Germinal center (tissue), 1 donor: ENCODE measurements at places on chromosomes 6 and 20.
A peak's percentile ranks its signal among the peaks of the same experiment; 100 is the strongest.

GRCh38 chr6:7505189-7505699 lies 36.2 kb upstream of the DSP start:
- no peak for DNase-seq

GRCh38 chr20:54668271-54669039 lies 193.1 kb downstream of the DOK5 start:
- peak; percentile 9 for DNase-seq

- DNase-seq, result no peak
Measured at GRCh38 chr20:44988631-44989171, 22.4 kb downstream of the STK4 start.

GRCh38 chr6:44043479-44044153 lies 83.6 kb downstream of the MRPL14 start:
- no peak for DNase-seq

GRCh38 chr6:151592449-151593159 lies 98.8 kb downstream of the CCDC170 start:
- no peak for DNase-seq

- no peak for DNase-seq
Measured at GRCh38 chr20:43686820-43687219, 19.9 kb downstream of the MYBL2 start.

DNA sequence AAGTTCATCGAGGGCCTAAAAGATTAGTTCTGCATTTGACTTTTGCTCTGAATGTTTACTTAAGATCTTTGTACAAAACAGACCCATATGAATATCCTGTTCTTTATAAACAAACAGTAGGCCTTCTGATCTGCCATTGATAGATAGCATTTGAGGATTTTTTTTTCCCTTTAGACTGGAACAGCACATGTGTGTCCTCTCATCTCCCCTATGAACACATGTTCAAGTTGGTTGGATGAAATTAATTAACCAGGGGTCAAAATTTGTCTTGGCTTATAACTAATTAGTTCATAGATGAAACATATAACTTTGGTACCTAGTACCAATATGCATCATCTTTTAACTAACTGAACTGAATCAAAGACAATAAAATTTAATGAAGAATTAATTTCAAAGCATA lies 81.3 kb downstream of the AK9 start:
- DNase-seq, result no peak

DNA sequence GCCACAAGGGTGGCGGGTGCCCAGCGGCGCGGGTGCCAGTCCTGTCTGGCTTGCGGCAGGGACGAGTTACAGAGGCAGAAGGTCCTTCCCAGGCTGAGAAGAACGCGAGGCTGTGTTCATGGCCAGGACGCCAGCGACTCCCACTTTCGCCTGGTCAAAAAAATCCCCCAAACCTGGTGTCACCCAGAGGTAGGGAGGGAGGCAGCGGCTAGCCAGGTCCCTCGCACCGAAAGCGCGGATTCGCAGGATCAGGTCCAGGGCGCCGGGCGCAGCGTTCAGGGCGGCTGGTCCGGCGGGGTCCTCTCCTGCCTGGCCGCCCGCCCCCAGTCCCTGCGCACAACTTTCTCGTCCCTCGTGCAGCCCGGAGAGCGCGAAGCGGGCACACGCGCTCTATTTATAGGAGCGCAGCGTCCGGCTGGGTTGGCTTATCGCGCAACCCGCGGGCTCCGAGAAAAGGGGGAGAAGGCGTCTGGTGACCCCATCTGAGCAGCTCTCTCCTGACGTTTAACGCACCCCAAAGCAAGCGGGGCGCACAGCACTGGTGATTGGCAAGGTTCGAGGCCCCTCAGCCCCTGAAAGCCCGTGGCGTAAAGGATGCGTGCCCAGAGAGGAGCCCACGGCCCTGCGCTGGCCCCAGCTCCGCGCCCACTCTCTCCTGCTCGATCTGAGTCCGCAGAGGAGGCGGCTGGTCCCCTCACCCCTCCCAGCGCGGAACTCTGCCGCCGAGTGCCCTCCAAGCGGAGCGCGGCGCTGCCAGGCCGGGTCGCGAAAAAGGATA lies 519 bp downstream of the CBLN4 start:
- no peak for DNase-seq

DNA sequence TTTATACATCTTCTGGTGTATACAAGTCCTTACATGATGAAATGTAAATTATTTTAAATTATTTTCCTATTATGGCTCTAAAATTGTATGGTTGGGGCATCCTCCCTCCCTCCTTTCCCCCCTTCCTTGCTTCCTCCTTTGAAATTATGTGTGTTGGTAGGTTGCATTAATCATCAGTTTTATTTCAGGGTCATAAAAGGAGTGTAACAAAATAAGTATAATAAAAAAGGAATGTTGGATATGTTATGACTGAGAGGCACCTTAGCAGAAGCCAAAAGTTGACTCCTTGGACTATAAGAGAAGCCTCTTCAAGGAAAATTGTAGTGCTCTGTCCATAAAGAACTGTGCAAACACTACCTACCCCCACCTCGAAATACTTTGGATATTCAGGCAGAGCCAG lies 46.6 kb upstream of the PTPRK start:
- no peak for DNase-seq

DNA sequence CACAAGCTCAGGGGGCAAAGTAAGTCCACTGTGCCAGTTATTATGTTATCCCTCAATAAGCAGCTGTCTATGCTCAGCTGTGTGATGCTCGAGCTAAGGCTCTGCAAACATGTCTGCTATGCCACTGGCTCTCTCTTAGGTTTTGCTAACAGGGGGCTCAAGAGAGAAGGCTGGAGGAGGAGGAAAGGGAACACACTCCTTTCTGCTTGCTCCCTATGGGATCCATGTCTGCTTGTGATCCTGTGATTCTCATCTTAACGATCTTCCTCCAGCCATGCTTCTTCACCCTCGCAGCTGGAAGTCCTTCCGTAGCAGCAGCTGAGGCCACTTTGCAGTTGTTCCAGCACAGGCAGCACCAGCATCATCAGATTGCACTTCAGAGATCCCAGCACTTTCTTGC lies 37.0 kb upstream of the IGF2R start:
- no peak for DNase-seq

GRCh38 chr6:109686566-109687265 lies 4.3 kb downstream of the AK9 start:
- no peak for DNase-seq

- no peak for DNase-seq
Measured at GRCh38 chr6:119738425-119738824, 388.9 kb upstream of the MAN1A1 start.

GRCh38 chr6:33288921-33289783 lies at the start of the genes PFDN6 and WDR46:
Gene PFDN6, plus strand, starts transcription at chr6:33289601. Its CDS starts 256 bp downstream, at chr6:33289857.
Gene WDR46, minus strand, starts transcription at chr6:33289239. Its CDS starts 69 bp downstream, at chr6:33289170.
- peak; percentile 92 for DNase-seq

DNA sequence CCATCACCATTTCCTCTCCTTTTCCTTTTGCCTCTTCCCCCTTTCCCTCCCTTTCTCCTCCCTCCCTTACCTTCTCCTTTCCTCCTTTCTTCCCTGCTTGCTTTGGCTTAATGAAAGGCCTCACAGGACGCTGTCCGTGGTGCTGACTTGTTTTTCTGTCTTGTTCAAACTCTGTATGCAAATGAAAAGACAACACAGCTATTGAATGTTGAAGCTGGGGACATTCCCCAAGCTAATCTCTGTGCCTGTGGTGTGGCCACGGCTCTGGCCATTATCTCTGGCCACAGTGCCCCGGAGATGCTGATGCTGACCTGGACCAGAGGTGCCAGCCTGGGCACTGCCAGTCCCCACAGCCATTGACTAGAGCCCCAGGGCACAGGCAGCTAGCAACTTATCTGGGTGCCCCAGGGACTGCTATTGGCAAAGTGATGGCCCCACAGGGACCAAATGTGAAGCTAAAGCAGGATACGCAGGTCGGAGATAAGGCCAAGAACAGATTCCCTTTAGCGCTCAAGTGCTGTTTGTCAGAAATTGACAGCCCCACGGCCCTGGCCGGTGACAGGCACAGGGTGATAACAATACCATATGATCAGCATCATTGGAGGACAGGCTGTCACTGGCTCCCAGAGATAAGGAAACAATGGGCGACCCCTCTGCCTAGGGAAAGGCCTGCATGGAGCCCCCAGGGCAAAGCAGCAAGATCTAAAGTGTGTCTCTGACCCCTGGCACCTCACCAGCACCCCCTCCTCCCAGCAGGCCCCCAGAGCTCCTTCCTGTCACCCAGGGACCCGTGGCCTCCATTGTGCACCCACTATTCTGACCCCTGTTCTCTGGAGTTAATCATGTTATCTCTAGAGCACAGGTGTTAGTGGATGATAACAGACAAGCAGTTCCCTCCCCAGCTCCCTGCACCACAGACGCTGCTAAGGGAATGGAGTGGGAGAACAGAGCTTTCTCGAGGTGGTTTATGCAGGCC lies 31.6 kb upstream of the SLC32A1 start:
- peak; percentile 20 for DNase-seq

DNA sequence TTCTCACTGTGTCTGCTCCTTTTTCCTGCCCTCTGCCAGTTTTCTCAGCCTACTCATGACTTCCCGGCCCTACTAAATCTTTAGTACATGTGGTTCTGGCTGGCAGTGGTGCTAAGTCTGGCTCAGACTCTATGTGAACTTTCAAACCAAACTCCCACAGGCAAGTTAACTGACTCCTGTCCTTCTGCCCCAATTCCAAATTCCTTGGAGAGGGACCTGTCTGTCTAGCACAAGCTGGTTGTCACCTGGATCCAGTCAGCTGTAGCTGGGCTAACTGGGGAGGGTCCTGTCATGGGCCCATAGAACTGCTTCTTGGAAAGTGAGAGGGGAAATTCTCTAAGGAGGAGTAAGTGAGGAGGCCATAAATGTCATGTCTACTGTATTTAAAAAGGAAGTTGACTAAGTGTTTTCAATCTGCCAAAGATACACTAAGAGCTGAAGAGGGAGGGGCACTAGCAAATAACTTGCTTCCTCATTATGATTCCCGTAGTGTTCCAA lies 240.1 kb downstream of the KCNQ5 start:
- DNase-seq, result no peak

GRCh38 chr20:5657190-5657875 lies 92.9 kb upstream of the SHLD1 start:
- no peak for DNase-seq

- no peak for DNase-seq
Measured at GRCh38 chr6:11335826-11336225, 103.4 kb upstream of the NEDD9 start.

GRCh38 chr6:160297310-160297709 lies 38.7 kb upstream of the SLC22A2 start:
- no peak for DNase-seq

DNA sequence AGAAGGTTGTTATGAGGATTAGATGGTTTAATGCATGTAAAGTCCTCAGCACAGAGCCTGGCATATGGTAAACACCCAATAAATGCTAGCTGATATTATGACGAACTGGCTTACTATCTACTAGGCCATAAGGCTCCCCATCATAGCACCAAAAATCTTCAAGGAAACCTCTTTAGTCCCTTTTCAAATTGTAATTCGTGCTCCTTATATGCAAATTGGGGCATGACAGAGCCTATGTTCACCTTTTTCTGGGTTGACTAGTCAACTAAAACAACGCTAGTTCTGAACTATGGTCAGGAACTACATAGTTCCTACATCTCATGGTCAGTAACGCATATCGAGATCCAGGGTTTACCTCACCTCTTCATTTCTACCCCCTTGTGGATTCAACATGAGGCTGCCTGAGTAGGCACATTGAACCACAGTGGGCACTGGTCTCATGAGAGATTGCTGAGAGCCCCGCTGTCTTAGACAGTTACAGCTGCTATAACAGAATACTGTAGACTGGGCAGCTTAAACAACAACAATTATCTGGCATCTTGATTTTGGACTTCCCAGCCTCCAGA lies 97.2 kb upstream of the TNFAIP3 start:
- DNase-seq, result peak; percentile 23

GRCh38 chr6:45478240-45478639 lies 100.5 kb upstream of the SUPT3H start:
- no peak for DNase-seq

GRCh38 chr20:40815156-40816038 lies 126.4 kb upstream of the MAFB start:
- DNase-seq, result no peak

DNA sequence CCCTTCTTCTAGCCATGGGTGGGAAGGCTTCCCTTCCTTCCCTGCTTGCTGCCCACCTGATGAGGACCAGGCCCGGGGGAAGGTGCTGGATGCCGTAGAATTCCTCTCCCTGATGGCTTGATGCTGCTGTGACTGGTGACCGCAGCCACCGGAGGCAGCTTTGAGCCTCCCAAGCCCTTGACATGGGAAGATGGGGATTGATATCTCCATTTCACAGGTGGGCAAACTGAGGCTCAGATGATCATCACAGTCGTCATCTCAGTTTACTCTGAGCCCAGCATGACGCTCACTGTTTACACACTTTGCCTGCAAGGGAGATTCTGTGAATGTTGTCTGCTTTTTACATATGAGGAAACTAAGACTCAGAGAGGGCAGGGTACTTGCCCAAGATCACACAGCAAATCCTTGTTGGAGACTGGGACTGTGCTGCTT lies 43.9 kb downstream of the SRC start:
- DNase-seq, result no peak

GRCh38 chr6:4074478-4075235 lies 4.3 kb downstream of the FAM217A start:
- DNase-seq, result no peak

GRCh38 chr6:156833755-156834154 lies 56.6 kb downstream of the ARID1B start:
- no peak for DNase-seq

- no peak for DNase-seq
Measured at GRCh38 chr20:7940341-7940740, at the start of gene HAO1. Gene HAO1, minus strand, starts transcription at chr20:7940458. Its CDS starts 36 bp downstream, at chr20:7940422.

DNA sequence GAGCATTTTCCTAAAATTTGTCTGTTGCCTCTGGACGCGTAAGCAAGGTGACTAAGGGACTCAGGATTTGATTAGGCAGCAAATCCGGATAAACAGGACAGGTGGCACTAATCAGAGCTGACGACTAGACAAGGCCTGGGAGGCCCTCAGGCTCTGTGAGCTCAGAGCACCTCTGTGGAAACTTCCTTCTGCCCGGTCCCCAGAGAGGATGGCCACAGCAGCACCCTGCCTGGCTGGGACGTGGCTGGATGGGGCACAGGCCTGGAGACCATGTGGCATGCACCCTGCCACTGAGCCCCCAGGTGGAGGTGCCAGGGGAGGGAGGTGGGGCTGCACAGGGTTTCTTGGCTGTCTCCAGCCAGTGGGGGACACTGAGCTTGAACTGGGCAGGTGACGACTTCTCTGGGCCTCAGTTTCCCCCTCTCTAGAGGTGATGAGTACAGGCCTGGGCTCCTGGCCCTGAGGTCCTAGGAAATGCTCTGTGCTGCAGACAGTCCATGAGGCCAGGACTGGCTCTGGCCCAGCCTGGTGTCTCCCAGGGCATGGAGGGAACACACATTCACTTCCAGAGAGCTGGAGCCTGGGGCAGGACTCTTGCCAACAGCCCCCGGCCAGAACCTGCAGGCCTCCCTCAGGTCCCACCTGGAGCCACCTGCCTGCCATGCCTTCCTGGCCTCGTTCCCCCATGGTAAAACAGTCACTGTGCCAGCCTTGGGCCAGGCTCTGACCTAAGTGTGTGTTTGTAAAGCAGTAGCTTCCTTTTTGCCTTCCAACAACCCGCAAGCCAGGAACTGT lies 39.6 kb upstream of the STX16 start:
- no peak for DNase-seq

DNA sequence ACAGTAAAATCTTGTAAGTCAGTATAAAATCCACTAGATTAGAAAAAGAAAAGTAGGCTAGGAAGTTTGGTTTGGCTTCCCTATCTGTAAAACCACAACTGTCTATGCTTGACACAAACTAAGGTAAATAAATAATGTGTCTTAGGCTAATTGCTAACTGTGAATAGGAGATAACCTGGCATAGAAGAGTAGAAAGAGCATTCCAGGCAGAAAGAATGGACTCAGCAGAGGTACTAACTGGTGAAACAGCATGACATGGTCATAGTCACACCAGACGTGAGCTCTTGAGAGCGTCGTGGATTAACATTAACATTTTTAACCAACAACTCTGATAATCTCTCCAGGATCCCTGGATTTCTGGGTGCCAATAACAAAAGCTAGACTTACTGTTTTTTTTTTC lies 8.7 kb upstream of the WTAP start:
- no peak for DNase-seq
